Cortex of kidney (tissue), 1 donor: ENCODE measurements at places on chromosomes 7 and 10.

DNA sequence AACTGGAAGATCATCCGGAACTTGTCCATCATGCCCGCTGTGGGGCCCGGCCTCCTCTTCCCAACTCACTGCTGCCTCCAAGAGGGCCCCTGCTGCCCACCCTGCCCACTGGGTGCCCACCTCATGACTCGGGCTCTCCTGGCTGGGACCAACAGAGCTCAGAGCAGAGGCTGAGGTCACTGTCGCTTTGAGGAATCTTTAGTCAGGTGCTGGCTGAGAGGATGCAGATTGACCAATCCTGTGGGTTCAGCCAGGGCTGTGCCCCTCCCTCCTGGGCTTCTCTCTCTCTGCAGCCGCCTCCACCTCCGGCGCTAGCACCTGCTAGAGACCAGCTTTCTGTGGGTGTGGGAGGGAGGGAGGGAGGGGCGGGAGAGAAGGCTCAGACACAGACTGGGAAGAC, at the start of gene CALHM1:
Gene CALHM1 (minus strand): TSS at position 181 of the 400 bp plus-strand sequence. CDS start 149 bp downstream, at position 32.
- DNase-seq = no peak

- no peak for DNase-seq
Observed at GRCh38 chr7:22867003-22867402, 44.4 kb upstream of the TOMM7 start.

- DNase-seq = no peak
Observed at GRCh38 chr7:142870147-142870559, 15.3 kb downstream of the EPHB6 start.

DNA sequence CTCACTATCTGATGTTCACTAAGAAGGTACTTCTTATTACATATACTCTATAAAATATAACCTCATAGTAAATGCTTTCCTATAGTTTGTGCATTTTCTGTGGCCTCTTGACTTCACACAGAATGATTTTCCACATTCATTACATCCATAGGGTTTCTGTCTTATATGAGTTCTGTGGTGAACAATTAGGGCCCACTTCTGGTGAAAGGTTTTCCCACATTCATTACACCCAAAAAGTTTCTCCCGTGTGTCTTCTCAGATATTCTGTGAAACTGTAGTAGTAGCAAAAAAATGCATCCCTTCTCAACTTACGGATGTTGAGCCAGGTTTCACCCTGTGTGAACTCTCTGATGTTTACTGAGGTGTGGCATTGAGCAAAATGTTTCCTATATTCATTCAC, 119.3 kb downstream of the ZNF33B start:
- no peak for DNase-seq

GRCh38 chr7:1013581-1013980, 30.6 kb downstream of the CYP2W1 start:
- no peak for DNase-seq

GRCh38 chr7:119123326-119123725, 898.8 kb downstream of the ANKRD7 start:
- no peak for DNase-seq

DNA sequence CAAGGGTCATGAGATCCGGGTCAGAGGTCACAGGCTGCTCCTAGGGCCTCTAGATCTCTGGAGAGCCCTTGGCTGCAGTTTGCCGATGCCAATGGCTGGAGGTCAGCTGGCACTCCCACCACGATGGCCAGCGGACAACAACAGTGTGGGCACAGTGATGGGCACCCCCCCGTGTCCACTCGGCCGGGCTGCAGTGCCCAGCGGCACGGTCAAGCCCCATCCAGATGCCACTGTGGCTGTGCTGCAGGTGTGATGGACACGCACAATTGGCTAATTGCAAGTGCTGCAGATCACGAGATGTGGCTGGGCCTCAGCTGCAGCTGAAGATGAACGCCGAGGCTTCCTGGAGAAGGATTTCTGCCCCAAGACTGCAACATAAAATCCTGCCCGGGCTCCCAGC, 80.7 kb downstream of the PDGFA start:
- no peak for DNase-seq

DNA sequence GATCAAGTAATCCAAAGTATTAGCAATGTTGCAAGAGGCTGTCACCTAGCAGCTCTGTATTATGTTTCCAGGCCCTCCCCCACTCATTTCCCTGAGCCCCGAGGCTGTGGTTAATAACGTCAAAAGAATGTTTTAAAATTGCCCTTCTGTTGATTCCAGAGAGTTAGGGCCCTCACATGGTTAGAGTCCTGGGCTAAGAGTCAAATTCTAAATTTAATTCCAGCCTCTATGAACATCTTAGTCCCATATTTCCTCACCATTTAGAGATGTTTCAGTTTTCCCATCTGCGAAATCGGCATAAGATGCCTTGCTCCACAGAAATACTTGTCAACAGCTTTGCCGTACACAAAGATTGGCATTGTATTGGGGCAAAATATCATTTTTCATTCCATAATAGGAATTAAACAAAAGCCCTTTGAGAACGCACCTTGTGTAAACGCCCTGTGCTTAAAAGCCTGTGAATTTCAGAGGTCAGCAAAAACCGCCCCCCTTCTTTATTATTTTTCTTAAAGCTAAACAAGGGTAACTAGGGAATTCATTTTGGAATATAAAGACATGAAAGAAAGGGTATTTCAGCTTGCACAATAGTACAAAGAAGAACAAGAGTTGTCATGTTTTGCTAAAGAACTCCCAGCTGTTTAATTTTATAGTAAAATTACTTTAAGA, 135.8 kb downstream of the ARID5B start:
- no peak for DNase-seq

DNA sequence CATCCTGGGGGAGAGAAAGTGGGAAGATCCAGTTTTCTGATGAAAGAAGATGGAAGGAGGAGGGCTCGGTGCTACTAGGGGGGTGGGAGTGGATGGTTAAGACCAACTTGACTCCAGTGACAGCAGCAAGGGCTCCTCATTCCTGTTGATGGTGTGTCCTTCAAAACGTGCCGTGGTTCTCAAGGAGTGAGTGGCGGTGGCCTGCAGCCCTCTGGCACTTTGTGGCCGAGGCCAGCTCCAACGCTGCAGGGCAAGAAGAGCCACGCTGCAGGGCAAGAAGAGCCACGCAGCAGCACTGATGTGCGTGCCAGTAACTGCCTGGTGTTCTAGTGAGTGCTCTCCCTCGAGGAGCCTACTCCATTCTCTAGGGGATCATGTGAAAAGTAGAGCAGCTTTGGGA, 72.1 kb downstream of the GRK5 start:
- no peak for DNase-seq

DNA sequence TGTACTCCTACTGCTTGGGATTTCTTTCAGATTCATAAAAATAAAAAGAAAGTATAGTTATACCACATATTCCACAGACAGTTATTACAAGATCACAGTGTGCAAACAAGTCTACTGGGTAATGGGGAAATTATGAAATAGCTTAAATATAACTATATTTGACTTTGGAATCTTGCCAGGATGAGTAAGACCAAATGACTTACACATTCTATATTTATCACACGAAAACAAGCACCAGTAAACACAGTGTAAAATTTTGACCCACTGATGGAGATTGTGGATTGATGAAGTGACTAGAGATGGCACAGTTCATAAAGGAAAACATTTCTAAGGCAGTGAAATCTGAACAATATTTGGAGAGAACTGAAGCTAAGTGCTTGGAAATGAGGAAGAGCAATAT, 339.7 kb downstream of the THSD7A start:
- no peak for DNase-seq

DNA sequence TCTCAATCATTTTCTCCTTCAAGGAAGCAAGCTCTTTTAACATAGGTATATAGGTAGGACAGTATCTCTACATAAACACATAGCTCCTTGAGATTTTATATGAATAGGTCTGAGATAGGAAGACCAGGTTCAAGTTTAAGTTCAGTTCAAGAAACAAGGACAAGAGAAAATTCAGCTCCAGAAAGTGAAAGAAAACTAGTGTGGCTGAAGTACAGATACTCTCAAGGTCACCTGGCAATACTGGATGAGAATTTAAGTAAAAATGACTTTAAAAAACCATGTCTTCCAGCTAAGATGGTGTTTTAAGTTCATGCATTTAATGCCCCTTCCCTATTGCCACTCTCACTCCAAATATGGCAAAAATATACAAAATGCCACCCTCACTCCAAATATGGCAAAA, 91.3 kb downstream of the OSBPL3 start:
- no peak for DNase-seq

- DNase-seq = no peak
Observed at GRCh38 chr10:31803606-31804351, 124.9 kb downstream of the ARHGAP12 start.

GRCh38 chr10:86665868-86666267, 2.4 kb upstream of the LDB3 start:
- no peak for DNase-seq

DNA sequence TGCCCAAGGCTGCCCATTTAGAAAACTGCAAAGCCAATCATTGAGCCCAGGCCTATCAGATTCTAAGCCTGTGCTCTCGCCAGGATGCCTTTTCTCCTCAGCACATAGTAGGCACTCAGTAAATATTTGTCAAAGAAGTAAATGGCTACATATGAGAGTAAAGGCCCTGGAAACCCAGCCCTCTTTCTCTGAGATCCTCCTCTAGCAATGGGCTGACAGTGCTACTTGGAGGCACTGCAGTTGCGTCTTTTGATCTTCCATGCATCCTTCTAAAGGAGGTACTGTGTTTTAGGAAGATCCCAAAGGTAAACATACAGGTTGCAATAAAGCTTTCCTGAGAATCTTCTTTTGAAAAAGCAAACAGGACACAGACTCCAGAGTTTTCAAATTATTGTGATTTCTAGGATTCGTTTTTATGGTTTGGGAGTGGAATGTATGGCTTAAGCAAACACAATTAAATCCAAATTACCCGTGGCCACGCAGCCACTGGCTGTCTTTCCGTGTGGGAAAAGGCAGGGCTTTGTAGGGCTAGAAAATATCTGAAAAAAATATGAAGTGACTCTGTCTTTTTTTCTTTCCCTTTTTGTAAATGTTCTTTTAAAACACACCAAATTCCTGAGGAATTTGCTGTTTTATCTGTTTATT, 151.3 kb upstream of the BMPER start:
- DNase-seq = no peak

- DNase-seq = no peak
Observed at GRCh38 chr10:103278862-103279298, 1.9 kb downstream of the INA start.
